WTC11 (cell line): ENCODE measurements at places on chromosomes 11 and 22.
A peak's percentile ranks its signal among the peaks of the same experiment; 100 is the strongest.

DNA sequence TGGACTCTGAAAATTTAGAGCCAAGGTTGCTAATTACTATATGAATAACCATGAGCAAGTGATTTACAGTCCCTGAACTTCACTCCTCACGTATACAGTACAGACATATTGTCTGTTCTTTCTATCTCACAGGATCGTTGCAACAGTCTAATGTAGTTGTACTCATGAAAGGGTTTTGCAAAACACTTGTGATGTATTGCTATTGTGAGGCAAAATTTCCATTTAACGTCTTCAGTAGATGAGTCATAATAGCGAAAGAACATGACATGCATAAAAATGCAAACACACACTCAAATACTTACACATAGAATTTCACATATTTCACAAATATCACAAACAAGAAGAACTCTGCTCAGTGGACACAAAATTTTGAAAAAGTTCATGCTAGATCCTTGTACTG lies 134.6 kb upstream of the TRPC6 start:
- DNase-seq, result no peak

- no peak for DNase-seq
Measured at GRCh38 chr22:48695251-48695650, 1132.4 kb downstream of the BRD1 start.

DNA sequence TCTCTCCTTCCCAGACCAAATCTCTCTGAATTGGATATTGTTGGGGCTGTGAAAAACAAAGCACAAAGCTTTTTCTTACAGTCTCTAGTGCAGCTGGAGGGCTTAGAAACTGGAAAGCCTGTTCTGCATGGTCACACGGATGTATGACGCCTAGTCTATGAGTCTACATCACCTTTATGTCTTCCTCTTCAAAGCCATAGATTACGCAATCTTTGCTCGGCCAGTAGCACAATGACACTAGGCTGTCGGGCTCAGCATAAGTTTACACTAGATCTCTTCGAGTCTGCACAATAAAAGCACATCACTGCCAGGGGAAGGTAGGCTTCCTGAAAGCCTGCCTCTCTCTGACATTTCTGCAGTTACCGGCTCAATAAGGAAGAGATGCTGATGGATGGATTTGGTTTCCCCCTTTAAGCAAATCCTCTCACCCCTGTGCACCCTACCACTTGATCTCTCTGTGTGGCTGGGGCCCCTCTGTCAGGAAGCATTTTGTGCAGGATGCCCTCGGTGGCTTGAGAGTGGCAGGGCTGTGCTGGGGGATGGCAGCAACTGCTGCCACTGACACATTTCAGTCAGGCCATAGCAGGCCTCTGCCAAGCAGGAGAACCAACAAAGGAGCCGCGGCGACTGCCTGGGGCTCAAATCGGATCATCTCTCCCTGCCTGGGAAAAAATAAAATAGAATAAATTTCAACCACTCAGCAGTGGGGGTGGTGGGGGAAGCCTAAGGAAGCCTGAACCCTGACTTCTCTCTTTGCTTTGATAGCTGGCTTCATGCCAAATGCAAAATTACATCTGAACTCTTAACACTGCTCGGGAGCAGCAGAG lies 1272.8 kb downstream of the LRRC4C start:
- no peak for DNase-seq

DNA sequence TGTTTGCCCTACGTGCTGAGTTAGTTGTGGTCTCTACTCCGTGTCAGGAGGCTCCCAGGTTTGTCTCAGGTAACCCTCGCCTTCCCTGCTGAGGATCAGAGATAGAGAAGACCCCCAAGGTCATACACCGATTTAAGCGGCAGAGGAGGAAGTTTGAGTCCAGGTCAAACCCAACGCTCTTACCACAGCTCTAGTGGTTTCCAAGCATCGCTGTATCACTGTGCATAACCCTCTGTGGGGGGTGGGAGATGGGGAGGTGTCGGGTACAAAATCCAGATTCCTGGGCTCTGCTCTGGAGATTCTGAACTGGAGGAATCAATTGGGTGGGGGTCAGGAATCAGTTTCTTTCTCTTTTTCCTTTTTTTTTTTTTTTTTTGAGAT lies 627 bp downstream of the DNAJC4 start:
- DNase-seq, result no peak

- DNase-seq, result no peak
Measured at GRCh38 chr22:20948450-20948849, 18.6 kb upstream of the AIFM3 start.

DNA sequence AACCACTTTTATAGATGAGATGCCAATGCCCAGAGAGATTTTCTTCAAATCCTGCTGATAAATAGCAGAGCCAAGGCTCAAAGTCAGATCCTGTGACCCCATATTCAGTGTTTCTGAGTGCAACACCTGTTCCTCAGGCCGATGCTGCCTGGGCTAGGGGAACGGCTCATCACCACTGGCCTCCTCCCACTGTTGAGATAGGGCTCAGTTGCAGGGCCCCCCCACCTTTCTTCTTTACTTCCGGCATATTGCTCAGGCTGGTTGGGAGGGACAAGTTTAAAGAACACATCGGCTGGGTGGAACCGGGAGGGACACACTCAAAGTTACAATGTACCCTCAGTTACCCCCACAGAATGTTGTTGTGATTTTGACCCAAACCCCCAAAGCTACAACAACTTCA lies 88.3 kb upstream of the CRTAM start:
- no peak for DNase-seq

- DNase-seq, result no peak
Measured at GRCh38 chr22:20945578-20945934, 21.5 kb upstream of the AIFM3 start.

DNA sequence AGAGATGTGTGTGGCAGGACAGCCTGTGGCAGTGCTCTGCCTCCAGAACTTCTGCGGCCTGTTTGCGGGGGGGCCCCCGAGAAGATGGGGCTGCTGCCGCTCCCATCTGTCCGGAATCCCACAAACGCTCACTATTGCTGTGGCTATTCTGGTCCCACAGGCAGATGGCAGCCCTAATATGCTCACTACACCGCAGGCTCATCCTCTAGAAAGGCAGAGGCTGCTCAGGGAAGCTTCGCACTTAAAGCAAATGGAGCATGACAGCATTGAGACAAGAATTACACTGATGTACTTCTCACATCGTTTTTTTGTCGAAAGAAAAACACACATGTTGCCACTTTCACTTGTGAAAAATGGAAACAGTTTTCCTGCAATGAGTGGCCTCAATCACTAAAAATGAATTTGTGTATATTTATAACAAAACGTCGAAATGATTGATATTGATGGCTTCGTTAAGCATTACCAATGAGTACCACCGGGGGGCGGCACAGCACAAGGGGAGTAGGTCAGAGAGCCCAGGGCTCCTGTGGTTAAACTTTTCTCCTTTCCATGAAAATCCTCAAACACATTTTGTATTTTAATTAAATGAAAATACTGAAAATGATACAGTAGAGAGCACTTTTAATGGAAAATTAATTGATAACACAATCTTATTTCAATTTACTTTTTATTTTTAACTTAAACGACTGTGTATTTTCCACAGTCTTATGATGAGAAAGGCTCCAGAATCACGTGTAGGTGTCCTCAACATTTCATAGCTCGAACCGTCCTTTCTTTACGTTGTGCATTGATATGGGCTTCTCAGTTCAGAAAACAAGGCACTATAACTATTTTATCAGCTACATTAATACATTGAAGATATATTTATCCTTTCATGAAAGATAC lies 69.1 kb downstream of the CTTN start:
- peak; percentile 82 for DNase-seq

DNA sequence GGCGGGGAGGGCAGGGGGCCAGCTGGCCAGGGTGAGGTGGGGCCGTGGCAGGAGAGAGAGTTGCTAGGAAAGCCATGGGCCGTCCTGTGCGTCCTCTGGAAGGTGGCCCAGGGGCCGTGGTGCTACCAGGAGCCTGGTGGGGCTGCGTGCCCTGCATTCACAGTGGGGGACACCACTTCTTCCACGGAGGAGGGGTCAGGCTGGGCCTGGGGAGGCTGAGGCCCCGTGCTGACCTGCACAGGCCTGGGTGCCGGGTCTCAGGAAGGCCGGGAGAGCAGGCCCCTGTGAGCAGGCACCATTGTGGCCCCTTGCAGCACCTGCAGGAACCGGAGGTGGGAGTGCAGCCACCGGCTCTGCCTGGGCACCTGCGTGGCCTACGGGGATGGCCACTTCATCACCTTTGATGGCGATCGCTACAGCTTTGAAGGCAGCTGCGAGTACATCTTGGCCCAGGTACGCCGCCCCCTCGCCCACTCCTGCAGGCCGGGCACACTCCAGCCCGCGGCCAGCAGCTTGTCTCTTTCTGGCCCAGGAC lies 12.0 kb downstream of the MUC5B start:
- no peak for DNase-seq

DNA sequence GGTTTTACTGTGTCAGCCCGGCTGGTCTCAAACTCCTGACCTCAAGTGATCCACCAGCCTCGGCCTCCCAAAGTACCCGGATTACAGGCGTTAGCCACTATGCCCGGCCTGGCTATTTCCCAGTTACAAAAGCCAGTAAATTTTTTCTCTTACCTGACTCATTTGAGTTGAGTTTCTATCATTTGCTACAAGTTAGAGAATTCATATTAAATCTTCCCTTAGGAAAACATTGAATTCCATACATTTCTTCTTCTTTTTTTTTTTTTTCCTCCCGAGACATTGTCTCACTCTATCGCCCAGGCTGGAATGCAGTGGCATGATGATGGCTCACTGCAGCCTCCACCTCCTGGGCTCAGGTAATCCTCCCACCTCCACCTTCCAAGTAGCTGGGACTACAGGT lies 26.0 kb downstream of the CHEK2 start:
- DNase-seq, result no peak

DNA sequence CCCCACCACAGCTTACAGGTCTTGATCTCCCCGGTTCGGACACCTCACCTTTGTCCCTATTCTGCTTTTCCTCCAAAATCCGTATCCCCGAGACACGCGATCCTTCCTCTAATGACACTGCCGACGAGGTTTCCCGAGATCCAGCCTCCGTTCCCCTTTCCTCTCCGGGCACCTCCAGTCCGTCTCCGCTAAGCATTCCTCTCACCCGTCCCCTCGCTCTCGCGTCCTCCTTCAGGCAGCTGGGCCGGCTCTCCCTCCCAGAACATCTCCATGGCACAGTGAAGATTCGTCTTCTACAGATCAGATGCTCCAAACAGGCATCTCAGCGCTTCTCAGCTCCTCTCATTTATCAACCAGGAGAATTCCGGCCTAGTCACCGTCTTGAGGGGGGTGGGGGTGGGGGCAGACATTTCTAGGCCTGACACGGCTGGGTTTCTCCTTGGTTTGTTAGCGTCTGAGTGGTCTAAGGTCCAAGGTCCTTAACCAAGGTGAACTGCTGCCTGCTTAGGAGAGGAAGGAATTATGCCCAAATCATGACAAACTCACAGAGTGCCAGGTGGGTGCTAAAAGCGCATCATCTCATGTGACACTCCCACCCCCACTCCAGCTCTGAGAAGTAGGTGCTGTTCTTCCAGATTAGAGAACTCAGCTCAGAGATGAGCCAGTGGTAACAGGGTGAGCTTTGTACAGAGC lies at the start of gene SPTBN2:
TSS of gene SPTBN2 (minus strand) at position 524 of the 693 bp plus-strand sequence. CDS start 7,976 bp downstream, outside the sequence.
- DNase-seq, result peak; percentile 56

- DNase-seq, result no peak
Measured at GRCh38 chr22:42076764-42077485, 2.6 kb upstream of the SMDT1 start.

DNA sequence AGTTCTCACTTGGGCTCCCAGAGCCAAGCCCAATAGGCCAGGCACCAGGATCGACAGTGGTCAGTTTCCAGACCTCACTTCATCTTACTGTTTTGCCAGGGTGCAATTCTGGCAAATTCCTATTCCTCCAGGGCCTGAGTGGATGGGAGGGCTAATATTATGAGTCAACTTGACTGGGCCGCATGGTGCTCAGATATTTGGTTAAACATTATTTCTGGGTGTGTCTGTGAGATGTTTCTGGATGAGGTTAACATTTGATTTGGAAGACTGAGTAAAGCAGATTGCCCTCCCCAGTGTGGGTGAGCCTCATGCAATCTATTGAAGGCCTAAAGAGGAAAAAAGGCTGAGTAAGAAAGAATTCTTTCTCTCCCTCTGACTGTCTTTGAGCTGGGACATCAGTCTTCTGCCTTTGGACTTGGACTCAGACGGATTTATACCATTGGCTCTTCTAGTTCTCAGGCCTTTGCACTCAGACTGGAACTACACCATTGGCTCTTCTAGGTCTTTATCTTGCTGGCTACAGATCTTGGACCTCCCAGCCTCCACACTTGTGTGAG lies 132.9 kb upstream of the ZBED5 start:
- DNase-seq, result no peak

DNA sequence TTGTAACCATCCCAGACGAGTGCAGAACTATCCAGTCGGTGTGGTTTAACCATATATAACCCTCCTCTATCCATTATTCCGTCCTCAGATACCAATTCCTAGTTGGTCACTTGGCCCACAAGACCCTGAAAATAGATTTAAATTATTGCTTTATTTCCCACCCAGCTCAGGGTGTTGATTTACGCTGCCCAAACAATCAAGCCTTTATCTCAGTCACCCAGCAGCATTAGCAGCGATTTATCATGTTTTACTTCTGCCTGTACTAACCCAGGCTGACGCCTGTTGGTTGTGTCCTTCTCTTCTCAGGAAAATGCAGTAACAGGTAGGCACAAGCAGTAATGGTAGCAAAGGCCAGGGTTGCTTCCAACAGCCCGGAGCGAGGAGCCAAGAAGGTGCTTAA lies 81.2 kb downstream of the DSCAML1 start:
- DNase-seq, result no peak

GRCh38 chr11:76005756-76006155 lies 190.7 kb downstream of the UVRAG start:
- no peak for DNase-seq

- no peak for DNase-seq
Measured at GRCh38 chr11:64592656-64593055, 1.6 kb downstream of the SLC22A12 start.

DNA sequence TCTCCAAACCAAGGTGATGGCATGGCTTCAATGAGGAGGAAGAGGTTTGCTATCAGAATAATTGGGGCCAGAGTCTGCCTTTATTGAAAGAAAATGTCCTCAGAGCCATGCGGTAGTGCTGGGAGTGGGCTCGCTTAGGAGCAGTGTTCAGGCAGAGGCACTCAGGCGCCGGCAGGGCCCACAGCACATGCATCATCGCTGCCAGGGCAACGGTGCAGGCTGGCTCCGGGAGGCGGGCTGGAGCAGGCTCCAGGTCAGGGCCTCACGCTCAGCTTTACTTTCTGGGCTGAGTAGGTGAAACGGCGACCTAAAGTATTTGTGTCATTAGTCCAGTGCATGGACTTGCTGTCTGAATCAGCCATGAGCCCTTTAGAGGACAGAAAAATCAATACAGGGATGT lies 169.9 kb upstream of the CCDC90B start:
- DNase-seq, result peak; percentile 50

GRCh38 chr22:46686221-46687047 lies 51.6 kb downstream of the CERK start:
- DNase-seq, result no peak

DNA sequence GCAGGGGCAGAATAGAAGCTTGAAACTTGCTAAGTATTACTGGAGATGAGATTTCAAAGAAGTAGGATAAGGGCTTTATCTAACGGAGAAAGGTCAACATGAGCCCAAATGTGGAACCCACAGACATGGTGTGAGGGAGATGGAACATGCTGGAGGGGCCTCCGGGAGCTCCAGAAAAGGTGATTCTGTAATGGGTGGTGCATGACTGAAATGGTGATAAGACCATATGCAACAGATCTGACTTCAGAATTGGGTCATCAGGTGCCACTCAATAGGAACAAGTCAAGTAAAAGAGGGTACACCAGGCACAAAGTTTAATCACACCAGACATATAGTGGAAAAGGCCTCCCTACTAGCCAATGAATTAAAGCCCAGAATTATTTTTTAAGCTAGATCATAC lies 7.9 kb upstream of the CEP295 start:
- no peak for DNase-seq

- DNase-seq, result no peak
Measured at GRCh38 chr11:47034091-47034490, 97.5 kb downstream of the CSTPP1 start.

GRCh38 chr11:81421251-81421860 lies 1312.3 kb downstream of the FAM181B start:
- peak; percentile 62 for DNase-seq
